ENCODE measurements at places on chromosomes 16 and 17.

GRCh38 chr17:81486199-81486810 lies 26.3 kb downstream of the ACTG1 start:
- no peak for DNase-seq

DNA sequence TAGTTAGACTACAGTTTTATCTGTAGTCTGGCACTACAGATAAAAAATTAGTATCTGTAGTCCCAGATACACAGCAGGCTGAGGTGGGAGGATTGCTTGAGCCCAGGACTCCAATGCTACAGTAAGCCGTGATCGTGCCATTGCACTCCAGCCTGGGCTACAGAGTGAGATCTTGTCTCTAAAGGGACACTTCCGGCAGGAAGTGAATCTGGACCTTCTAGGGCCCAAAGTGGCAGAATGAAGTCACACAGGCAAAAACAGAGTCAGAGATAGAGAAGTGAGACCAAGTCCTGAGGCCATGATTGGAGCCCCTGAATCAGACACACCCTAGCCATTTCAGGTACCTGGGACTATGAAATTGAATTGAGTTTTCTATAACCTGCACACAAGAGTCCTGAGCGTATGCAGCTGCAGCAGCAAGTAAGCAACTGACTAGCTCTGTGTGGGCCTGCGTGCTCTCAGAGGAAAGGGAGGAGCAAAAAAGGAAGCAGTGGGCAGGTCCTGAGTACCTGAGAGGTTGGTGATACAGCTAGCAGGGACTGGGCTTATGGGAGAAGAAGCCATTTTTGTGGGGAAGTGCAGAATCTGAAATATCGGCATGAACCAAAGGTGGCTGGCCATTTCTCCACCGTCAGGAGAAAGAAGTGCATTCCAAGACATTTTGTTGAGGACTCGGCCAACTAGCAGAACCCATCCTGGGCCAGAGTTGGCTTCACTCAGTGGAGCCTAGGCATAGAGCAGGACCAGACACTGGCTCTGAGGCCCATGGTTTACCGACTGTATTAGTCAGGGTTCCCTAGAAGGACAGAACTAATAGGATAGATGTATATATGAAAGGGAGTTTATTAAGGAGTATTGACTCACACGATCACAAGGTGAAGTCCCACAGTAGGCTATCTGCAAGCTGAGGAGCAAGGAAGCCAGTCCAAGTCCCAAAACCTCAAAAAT lies 27.2 kb upstream of the BRD7 start:
- DNase-seq, result no peak

GRCh38 chr17:57735230-57735629 lies 9.9 kb downstream of the CCDC182 start:
- no peak for DNase-seq

DNA sequence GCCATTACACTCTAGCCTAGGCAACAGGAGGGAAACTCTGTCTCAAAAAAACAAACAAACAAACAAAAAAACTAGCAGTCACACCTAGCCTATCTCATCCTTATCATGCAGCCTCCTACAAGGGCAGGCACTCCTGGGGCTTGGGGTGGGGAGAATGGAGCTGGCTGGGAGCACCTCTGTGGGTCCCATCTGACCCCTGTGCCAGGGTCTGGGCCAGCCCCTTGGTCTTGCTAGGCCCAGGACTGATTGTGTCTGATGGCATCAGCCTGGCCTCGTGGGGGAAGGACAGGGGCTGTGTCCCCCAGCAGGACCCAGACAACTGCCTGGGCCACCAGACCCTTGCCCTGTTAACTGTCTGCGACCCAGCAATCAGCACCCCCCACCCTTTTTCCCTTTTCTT lies 49.8 kb downstream of the SREBF1 start:
- no peak for DNase-seq

DNA sequence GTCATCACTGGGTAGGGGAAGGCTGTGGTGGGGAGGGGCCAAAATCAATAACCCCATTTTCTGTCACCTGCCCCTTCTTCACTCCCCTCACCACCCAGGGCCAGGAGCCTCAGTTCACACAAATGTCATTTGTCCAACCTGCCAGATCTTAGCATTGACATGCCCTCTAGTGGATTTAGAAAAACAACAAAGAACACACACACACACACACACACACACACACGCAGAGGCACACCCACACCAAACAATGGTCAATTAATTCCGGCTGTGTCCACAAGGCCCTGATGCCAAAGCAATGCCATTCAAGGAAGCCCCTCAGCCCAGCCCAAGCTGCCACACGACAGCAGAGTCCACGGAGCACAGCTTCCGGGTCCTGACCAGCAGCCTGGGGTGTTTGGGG lies 68.4 kb downstream of the NOG start:
- no peak for DNase-seq

DNA sequence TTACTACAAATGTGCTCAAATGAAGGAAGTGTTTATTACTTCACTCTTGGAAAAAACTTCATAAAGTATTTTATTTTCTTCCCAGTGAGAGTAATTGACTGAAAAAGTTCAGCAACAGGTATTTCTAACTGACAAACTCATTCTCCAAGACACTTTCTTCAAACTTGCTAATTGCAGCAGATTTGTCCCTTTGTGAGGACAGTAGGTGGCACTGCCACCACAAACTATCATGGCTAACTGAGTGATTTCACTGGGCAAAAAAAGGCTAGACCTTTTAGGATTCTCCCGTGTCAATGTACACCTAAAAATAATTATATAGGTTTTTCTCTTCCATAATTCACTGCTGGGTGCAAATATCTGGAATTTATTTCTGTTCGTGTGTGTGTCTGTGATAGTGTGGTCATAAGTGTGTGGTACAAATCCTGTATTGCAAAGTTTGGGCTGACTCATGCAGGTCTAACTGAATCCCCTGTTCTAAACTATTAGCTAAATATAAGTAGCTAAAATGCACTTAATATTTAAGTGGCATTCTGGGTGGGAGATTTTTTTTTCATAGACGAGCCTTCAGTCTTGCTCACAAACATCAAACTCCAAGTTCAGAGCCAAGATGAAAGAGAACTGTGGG lies 3.9 kb downstream of the HS3ST3A1 start:
- DNase-seq, result no peak
